C1 segment of cervical spinal cord (tissue), 14 donors: ENCODE measurements at places on chromosomes 16 and 17.

DNA sequence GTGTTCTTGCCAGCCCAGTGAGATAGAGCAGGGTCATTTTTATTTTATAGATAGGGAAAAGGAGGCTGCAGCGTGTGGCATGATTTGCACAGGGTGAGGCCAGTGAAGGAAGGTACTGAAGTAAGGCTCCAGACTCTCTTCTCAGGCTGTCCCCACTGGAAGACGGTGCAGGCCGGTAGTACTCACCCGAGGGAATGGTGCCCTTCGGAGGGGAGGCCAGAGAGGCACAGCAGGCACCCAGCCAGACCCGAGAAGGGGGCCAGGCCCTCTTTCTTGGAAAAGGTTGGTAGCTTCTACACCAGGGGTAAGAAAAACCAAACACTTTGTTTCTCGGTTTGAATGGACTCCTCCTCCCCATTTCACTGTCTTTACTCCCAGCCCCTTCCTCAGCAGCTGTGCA, 288 bp downstream of the ANKRD40CL start:
- DNase-seq, result no peak

- no peak for DNase-seq
Observed at GRCh38 chr17:6104956-6105648, 34.9 kb downstream of the WSCD1 start.

- DNase-seq, result no peak
Observed at GRCh38 chr17:61313461-61314326, 85.9 kb upstream of the TBX2 start.

DNA sequence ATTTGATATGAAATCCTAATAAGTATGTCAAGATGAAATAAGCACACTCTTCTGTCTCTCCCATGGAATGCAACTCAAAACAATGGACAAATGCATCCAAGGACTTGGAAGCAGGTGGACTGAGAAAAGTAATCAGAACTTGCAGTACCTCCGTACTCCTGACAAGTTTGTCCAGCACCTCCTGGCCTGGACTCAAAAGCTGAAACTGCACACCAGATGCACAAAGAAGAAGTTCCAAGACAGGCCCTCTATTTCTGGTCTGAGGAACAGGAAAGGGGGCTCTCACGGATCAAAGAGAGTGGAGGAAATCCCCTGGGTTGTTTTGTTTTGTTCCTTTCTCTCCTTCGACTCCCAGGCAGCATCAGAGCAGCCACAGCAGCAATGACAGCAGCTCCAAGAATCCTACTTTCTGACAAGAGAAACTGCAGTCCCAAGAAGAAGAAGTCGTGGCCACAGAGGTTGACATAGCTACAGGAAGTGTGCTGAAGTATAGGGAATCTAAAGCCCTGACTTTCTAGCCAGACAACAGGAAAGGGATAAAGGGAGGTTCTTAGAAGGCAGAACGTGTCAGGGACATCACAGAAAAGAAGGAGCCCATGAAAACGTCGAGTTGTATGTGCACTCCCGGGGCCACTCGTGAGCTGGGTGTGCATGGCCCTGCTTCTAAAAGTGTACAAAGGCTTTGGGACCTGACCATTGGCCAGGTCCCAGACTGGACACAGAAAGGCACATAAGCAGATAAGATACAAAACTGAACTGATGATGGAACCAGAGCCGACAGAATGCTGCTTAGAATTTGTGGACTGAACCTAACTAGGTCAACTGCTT, 29.3 kb downstream of the AKAP10 start:
- no peak for DNase-seq

GRCh38 chr16:11101695-11102522, 154.1 kb downstream of the SOCS1 start:
- DNase-seq, result no peak

DNA sequence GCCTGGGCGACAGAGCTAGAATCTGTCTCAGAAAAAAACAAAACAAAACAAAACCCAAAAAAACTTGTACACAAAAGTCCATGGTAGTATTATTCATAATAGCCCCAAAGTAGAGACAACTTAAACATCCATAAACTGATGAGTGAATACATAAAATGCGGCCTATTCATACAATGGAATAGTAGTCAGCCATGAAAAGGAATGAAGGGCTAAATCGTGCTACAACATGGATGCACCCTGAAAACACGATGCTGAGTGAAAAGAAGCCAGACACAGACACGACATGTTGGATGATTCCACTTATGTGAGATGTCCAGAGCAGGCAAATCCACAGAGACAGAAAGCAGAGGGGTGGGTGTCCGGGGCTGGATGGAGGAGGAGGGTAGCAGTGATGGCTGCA, 12.3 kb downstream of the KCNG4 start:
- no peak for DNase-seq

GRCh38 chr17:20966870-20967269, 75.9 kb downstream of the USP22 start:
- DNase-seq, result no peak
